ENCODE measurements at places on chromosomes 16 and 17. TPM values are rescaled to one million over a fixed set of nuclear protein-coding genes. Genes with fewer than 3 reads are reported as not detected.

- peak; percentile 77 for ATAC-seq
Measured at GRCh38 chr16:69888005-69888590, 63.0 kb upstream of the CLEC18A start.

The CD79B gene
- total RNA-seq: not detected

DNA sequence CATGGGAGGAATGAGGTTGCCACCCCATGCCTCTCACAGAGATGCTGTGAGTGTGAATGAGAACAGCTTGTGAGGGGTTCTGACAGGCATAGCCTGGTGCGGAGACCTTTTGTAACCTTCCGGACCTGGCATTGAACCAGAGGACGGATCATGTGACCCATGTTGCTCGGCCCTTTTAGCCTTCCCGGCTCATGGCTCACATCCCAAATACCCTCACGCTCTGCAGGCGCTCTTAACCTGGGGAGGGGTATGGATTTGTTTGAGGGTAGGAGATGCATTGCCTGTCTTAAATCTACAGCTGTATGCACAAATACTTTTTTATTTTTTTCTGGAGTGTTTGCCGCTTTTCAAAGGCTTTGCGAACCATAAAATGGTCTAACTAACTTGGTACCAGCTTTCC is 102.4 kb upstream of the CRHR1 start:
- ATAC-seq: no peak

DNA sequence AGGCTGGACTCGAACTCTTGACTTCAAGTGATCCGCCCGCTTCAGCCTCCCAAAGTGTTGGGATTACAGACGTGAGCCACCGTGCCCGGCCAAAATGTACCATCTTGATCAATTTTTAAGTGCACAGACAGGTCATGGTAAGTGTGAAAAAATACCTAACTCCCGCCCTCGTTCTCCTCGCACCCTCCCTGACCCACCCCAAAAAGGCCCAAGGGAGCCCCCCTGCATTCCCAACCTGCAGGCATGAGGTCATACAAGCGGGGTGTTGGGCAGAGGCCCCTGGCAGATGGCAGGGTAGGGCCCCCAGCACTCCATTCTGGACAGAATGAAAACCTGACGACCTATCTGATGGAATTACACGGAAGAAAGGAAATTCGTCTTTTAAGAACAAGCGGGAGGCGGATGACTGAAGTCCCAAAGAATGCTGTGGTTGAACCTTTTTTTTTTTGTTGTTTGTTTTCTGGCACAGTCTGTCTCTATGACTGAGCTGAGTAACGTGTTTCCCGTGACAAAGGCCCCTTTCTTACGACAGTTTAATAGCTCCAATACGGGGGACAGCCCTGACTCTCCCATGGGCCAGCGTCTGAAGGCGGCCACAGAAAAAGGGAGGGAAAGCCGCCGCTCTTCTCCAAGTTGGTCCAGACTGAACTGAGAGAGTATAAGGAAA is 376.4 kb downstream of the SLC39A11 start:
- ATAC-seq: peak; percentile 85

The GINS2 gene
- total RNA-seq: 26.1 TPM

- no peak for ATAC-seq
Measured at GRCh38 chr17:30927756-30928155, 6.0 kb downstream of the ADAP2 start.
